ENCODE measurements at places on chromosomes 4 and X.

DNA sequence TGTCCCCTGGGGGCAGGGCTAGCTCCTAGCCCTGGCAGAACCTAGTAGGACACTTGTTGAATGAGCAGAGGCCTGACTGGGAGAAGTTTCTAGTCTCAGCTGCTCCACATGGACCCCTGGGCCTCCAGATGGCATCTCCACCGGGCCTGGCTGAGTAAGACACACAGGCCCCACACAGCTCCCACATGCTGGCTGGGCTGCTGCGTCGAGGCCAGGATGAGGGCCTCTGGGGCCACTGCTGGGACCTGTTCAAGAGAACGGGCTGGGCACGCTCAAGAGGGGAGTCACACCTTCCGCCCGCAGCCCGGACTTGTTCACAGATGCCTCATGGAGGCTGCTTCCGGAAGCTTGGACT lies 4.2 kb upstream of the HGFAC start:
- DNase-seq = no peak

GRCh38 chrX:67426946-67427345 lies 116.9 kb upstream of the AR start:
- DNase-seq = no peak

- DNase-seq = no peak
These were observed 39.3 kb downstream of the MEPE start for GRCh38 chr4:87872028-87872427.

GRCh38 chr4:181272422-181272821 lies 970.8 kb upstream of the TENM3 start:
- DNase-seq = no peak

- DNase-seq = no peak
These were observed 1531.2 kb downstream of the STIM2 start for GRCh38 chr4:28391877-28392276.

DNA sequence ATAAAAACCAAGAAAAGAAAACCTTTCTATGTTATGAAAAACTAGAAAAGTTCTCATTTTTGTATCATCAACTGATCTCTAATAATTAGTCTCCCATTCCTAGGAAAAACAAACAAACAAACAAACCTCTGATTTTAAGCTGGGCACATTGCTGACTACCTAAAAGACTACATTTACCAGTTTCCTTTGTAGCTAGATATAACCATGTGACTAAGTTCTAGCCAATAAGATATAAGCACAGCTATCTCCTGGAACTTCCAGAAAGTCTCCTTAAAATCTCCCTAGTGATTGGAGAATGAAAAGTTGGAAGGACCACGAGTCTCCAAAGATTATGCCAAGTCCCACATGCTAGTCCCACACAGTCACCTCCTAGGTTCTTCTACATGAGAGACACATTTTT lies 108.9 kb downstream of the NR3C2 start:
- no peak for DNase-seq

- no peak for DNase-seq
These were observed 552 bp downstream of the SLC25A14 start for GRCh38 chrX:130340271-130340670.

- DNase-seq = no peak
These were observed 287.7 kb downstream of the STIM2 start for GRCh38 chr4:27148211-27148895.

- no peak for DNase-seq
These were observed 456.0 kb upstream of the SPANXN1 start for GRCh38 chrX:144791298-144791697.

- no peak for DNase-seq
These were observed 1191.0 kb upstream of the AGA start for GRCh38 chr4:178633263-178633662.

- no peak for DNase-seq
These were observed 78.5 kb downstream of the MID1IP1 start for GRCh38 chrX:38879631-38880220.

DNA sequence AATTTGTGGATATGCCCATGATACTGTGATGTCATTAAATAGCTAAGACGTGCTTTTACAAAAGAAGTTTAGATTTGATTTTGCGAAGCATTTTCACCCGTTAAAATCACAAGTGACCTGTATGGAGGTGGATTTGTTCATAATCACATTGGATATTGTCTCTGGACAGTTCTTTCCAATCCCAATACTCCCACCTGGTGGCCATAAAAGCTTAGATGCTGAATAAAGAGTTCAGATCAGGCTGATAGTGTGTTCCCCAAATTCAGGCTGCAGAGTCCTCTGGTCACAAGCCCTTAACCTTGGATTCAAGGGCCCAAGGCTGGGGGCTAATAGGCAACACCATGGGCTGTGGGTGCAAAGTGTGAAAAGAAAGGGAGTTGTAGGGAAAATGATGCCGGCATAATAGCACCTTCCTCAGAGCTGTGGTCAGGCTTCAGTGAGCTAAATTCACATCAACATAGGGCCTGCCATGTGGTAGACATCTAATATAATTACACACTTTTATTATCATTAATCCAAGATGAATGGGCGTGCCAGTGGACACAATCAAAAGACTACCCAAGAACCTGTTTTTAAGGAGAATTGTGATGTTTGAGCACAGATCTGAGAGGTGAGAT lies 28.1 kb downstream of the SMIM43 start:
- no peak for DNase-seq

- DNase-seq = no peak
These were observed 72.2 kb downstream of the CRLF2 start for GRCh38 chrX:1140236-1140681.

Data from right kidney (tissue), 9 donors.